Cortex of kidney (tissue), 1 donor: ENCODE measurements at places on chromosomes 1 and 21.

- DNase-seq = no peak
Observed at GRCh38 chr1:40396420-40396819, 22.9 kb downstream of the SMAP2 start.

DNA sequence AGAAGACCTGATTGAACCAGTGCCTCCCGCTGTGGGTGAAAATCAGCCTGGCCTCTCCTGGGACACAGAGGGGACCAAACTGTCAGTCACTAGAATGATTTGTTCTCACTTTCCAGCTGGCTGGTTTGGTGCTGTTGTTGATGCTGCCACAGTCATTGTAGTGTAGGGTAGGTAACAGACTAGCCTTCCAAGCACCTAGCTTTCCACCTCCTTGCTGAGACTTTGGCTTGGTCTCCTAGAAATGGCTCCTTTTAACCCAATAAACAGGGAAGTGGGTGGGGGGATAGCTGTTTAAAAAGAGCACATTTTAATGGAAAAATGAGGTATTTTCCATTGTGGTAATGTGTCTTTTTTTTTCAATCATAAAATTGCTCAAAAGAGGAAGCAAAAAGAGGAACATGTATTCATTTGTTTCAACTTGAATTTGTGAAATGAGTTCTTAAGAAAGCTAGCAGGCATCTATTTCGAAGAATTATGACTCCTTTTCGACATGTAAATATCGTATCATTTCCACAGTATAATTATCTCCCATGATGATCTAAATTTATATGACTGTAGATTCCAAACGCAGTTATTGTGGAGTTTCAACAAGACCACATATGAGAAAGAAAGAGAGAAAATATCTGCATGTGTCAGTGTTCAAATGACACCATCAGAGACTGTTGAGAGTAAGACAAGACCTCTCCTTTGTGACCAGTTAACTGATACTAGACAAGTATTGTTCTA, 190.1 kb downstream of the HLX start:
- DNase-seq = no peak

DNA sequence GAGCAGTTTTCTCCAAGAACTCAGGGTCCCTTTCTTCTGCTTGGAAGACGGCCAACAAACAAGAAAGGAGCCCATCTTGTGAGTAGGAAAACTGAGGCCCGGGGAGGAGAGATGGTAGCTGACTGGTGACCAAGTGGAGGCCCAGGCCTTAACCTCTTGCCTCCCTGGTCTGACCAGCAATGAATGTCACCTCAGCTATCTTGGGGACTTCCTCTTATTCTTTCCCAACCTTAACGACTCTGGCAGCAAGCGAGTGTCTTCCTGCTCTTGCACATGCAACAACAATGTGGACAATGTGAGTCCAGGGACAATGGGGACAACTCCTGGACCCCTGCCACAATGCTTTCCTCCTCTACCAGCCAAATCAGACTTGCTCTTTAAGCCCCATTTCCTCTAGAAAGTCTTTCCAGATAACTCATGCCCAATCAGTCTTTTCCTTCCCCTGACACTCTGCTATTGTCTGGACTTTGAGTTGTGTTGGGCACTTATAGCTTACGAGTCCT, 12.6 kb downstream of the HSPG2 start:
- no peak for DNase-seq

DNA sequence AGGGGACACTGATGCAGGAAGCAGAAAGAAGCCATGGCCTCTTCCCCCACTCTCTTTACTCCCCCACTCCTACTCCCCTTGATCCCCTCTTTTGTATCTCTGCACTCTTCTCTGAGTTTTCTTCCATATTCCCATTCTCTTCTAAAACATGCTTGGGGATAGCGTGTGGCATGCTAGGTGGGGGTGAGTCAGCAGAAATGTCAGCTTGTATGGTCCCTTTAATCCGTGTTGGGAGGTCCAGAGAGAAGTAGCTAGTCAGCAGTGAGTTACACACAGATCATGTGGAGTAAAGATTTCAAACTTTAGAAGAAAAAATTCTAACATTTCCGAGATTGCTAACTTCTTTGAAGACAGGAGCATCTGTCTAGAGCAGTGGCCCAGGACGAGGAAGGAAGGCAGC, 4.0 kb upstream of the KCNK1 start:
- no peak for DNase-seq

DNA sequence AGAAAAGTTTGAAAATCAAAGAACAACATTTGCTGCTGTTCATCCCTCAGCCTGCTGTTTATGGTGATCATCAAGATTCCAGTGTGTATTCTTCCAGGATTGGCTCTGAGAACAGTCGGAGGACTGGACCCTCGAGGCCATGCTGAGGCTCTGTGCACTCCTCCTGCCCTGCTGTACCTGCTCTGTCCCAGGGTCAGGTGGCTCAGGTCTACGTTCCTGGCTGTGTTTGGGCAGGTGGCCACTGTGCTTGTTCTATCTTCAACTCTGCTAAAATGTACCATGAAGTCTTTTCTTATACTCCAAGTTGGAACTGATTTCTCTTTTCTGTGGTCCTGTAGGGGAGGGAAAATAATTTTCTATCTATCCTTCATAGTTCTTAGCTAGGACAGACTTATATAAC, 175.9 kb downstream of the RWDD3 start:
- DNase-seq = no peak

DNA sequence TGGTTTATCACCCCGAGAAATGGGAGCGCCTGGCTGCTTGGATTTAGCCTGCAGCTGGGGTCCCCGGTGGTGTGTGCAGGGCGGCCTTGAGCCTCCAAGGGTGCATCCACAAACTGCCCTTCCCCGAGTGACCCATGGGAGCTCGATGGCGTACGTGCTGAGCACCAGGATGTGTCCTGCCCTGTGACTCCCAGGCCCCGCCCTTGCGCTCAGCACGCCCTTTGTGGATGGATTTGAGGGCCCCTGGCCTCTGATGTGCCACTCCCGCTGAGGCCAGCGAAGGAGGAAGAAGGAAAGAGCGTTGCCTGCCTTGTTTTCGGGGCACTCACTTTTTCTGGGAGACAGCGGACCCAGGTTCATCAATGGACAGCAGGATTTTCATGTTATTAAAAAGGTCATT, 1.7 kb upstream of the TFF3 start:
- no peak for DNase-seq

DNA sequence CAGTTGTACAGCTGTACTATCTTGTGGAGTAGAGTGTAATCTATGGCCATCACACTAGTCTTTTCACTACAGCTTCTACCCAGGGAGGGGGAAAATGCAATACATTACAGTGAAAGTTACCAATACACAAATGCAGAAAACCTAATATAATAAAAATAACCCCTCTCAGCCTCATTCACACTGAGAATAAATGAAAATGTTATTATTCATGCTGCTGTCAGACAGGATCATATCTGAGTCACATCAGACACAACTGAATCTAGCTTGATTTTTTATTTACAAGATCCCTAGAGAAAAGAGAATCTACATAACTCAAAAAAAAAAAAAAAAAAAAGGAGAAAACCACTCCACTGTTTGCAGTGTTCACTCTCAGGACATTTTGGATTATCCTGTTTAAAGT, 293.9 kb upstream of the ESRRG start:
- DNase-seq = no peak

DNA sequence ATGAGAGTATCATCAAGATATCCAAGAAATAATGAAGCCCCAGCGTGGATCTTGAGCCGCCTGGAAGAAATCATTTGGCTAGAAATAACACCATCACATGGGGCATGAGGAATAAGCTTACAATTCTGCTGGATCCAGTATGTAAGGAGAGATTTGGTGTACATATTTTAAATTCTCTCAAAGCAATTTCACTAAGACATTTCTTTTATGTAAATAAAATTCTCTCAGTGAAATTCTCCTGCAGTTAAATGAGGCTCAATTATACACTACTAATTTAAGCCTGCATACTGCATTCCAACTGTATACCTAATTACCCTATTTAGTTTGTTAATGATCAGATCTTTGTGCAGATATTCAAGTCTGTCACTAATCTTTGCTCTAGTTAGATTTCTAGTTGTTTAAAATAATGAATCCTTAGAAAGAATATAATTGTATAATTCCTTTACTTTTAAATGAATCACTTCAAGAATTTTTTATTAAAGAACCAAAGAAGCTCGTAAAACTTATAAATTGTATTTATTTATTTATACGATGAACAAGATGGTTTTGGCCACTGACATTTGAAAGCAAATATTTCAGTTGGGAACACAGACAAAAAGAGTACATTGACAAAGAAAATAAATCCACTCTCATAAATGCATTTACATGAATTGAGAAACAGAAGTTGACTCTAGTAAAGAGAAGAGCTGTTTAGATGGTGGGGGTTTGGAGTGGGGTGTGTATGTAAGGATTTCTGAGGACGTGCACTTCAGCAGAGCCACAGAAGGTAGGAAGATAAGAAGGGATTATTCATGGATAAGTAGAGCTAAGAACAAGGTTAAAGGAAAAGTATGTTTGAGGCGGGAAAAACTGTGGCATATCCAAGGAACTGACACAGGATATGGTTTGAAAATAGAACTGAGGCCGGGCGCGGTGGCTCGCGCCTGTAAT, 466.8 kb downstream of the DSCAM start:
- DNase-seq = no peak

DNA sequence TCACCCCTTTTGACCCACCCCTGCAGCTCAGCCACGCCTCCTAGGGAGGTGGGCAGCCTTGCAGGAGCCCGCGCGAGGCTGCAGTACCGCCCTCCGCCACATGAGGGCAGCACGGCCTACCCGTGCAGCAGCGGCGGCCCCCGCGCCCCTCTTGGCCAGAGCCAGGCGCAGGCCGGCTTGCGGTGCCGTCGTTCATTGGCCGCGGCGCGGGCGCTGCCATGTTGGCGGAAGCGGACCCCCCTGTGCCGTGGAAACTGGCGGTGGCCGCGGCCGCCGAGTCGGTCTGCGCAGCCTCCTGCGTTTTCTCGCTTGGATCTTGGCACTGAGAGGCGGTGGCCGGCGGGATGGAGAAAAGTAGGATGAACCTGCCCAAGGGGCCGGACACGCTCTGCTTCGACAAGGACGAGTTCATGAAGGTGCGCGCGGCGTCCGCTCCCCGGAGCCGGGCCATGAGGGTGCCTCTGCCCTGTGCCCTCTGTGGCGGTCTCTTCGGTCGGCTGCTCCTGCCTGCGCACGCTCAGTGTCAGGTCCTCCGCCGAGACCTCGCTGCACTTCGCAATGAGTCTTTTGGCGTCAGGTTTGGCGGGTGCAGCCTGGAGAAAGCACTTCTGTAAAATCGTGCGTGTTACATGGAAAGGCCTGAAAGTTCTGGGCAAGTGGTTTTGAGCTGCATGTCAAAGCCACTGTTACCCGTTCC, at the start of gene COG2:
TSS of gene COG2 (plus strand) at position 219 of the 697 bp plus-strand sequence. CDS start at position 345, 126 bp downstream.
- DNase-seq = peak; percentile 59

DNA sequence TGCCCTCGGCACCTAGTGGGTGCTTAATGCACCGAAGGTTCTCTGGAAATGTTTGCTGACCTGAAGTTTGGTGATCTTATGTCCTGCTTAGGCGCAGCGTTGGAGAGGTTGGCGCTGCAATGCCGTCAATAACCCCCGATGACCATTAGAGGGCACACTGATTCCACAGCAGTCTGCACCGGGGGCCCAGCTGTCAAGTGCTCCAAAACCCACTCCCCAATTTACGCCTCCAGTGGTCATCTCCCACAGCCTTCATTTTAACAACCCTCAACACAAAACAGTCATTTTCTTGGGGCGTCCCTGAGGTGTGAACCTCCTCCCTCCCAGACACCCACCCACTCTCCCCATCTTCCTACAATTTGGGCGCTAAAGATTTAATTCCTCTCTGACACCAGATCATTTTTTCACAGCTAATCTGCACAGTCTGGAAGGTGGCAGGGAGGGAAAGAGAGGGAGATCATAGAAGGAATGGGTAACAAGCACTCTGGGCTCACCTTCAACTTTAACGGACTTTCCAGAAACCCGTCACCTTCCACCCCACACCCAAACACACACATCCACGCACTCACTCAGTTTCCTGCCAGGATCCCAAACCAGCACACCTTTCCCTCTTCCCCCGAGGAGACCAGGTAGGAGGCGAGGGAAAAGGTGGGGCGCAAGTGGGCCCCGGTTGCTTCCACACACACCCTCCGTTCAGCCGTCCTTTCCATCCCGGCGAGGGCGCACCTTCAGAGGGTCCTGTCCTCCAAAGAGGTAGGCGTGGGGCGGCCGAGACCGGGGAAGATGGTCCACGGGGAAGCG, 570 bp upstream of the NPR1 start:
- DNase-seq = no peak

- no peak for DNase-seq
Observed at GRCh38 chr1:8070381-8070811, 44.3 kb upstream of the ERRFI1 start.

DNA sequence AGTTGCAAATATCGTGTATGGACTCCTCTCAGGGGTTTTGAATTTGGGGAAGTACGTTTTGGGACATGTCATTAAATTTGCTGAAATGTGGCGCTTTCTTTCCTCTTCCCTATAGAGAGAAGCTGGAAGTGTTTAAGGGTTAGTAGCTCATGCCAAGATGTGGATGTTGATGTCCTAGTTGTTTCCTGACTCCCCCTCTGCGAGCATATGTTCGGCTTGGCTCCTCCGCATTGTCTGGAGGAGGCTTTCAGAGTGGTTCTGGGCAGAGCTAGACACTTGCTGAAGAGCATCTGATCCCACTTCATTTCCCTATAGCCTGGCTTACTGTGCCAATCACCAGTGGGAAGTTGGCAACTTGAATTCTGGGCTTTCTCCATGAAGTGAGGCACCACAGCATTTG, 347.4 kb upstream of the B3GALT2 start:
- DNase-seq = no peak

GRCh38 chr1:179823693-179824092, 53.9 kb downstream of the TOR1AIP2 start:
- no peak for DNase-seq

- no peak for DNase-seq
Observed at GRCh38 chr1:183607322-183607980, 17.2 kb upstream of the NCF2 start.

- DNase-seq = no peak
Observed at GRCh38 chr21:40796464-40796863, 50.5 kb downstream of the DSCAM start.

GRCh38 chr1:53752281-53752680, 13.3 kb upstream of the GLIS1 start:
- no peak for DNase-seq

GRCh38 chr1:109113590-109114341, at the start of gene ELAPOR1:
Gene ELAPOR1 (plus strand): TSS chr1:109114115. CDS start chr1:109114184, 69 bp downstream.
- DNase-seq = no peak

- no peak for DNase-seq
Observed at GRCh38 chr21:37372951-37373350, 6.4 kb downstream of the DYRK1A start.

DNA sequence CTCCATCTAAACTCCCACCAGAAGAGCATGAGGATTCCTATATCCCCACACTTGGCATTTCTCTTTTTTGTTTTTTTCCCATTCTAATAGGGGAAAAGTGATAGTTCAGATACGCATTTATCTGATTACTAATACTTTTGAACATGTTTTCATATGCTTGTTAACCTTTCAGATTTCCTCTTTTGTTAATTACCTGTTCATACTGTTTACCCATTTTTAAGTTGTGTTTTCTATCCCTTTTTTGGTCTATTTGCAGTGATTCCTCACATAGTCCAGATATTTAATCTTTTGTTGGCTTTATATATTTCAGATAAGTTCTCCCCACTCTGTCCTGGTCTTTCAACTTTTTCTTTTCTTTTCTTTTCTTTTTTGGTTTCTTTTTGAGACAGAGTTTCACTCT, 13.6 kb upstream of the PIGK start:
- no peak for DNase-seq

- DNase-seq = no peak
Observed at GRCh38 chr1:68293609-68294366, 61.5 kb upstream of the WLS start.
